Cardiac fibroblast (primary cell): ENCODE measurements at places on chromosomes 6 and 20.

DNA sequence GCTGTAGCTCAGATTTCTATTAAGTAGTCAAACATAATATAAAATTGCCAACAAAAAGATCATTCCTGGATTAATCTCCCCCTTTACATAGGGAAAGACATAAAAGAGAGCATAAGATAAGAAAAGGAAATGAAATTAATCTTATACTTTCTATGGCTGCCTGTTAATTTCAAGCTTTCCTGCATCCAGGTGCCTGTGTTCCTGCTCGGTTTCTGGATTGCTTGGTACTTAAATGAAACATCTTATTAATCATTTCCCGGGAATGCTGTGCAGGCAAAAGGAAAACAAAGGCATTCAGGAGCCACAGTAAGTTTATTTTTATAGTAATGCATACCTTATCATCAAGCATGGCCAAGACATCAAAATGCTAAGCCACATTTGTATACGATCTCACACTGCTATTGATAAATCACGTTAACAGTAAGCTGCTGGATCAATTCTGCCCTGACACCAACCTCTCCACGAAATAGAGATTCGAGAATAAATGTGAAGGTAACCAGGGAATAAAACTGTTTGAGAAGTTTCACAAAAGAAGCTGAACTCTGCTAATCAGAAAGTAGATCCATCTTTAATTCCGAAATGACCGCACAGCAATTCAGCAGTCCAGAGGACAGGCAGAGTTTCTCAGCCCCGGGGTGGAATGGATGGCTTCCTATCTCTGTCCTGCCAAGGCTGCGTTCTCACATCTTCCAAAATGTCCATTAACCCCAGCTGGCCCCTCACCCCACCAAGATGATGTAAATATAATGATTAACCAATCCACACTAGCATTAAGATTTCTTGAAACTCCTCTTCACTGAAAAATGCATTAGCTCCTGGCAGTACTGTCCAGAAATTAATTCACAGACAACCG, 32.6 kb upstream of the APCDD1L start:
- DNase-seq, result no peak

DNA sequence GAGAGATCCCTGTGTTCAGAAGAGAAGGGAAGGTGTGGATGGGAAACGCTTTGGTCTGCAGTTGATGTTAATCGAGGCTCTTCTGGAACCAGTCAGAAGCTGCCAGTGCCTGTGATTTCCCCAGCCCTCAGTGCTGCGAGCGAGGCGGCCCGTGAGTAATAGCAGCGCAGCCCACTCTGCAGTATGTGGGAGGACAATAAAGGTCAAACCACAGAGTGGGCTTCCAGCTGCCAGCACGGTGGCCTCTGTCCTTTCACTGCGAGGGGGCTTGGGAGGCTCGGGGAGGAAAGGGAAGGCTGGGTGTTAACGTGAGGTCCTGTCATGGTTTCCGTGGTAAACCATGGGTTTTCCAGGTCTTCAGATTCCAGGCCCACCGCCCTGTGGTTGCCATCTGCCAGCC, 32.3 kb upstream of the TAGAP start:
- no peak for DNase-seq

DNA sequence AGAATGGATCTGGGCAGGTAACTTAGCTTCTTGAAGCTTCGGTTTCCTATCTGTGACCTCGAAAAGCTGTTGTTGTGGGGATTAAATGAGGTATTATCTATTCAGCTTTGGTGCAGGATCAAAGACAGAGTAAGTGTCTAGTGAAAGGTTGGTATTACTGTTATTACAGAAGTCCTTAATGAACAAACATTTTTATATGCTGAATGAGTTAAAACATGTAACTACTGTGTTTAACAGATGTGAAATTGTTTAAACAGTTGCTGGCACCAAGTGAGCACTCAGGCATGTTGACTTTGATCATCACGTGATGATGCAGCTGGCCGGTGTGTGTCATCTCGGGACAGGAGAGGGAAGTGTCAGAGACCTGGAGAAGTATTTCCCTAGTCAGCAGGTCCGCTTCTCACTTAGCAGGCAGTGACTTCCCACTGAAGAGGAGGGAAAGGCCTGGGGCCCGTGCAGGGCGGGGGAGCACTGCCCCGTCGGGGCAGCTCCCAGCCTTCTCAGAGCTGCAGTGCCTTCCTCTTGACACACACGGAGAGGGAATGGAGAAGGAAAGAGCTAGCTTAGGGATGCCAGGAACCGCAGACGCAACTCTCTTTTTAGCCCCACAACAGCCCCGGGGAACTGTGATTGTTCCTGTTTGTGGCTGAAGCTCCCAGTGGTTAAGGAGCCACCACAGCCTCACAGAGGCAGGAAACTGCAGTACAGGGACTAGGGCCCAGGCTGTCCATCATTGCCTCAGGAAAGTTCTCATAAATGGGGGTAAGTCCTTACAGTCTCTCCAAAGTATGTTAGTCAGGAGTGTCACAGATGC, 18.0 kb downstream of the TUBB2A start:
- DNase-seq, result peak; percentile 77

- DNase-seq, result no peak
These were observed 163.9 kb downstream of the IBTK start for GRCh38 chr6:82083646-82084045.

DNA sequence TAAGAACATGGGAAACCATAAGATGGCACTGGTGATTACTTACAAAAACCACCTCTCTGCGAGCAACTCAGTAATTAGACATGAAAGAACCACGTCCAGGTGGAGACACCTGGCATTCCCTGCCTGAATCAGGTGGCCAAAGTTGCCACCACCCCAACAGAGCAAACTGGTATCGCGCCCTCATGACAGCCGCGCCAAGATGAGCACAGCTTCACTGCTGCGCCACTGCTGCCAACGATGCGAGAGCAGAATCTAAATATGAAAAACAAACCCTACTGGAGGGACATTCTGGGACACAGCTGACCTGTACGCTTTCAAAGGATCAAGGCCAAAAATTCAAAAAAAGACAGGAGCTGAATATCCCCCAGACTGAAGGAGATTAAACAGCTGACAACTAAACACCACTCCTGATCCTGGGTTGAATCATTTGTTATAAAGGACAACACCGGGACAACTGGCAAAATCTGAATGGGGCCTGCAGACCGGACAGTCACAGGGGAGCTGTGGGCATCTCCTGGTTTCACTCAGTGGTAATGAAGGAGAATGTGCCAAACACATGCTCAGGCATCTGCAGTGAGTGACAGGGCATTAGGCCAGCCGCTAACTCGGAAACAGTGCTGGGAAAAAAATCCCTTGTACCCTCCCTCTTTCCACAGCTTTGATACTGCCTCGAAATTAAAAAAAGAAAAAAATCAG, 17.4 kb downstream of the CST7 start:
- DNase-seq, result no peak

DNA sequence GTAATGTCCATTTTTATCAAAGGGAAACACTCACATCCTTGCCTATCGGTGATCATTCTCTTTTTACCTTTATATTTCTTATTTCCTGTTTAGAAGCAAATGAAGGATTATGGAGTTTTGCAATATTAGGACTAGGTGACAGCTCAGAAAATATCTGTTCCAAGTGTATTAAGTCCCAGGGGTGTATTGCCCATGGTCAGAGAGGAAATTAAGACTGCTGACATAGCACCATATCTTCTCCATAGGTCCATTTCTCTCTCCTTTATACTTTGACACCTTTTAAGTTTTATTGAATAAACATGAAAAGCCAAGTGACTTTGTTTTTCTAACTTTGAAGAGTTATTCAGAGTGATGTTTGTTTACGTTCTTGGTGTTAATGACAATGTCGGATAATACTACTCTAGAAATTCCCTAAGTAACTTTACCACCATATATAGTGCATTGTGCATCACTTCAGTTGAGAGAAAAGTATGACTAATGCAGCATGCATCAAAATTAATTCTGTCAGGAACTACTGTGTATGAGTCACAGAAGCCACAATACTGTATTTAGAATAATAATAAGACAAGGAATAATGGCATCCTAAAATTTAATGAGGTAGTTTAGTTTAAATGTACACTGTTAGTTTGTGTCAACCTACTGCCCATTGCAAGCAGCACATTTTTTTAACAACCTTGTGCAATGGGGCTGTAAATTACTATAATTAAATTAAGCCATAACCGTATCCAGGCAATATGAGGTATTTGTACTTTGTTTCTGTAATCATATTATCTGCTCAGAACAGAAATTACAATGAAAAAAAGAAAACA, 474.4 kb upstream of the RNF217 start:
- no peak for DNase-seq

DNA sequence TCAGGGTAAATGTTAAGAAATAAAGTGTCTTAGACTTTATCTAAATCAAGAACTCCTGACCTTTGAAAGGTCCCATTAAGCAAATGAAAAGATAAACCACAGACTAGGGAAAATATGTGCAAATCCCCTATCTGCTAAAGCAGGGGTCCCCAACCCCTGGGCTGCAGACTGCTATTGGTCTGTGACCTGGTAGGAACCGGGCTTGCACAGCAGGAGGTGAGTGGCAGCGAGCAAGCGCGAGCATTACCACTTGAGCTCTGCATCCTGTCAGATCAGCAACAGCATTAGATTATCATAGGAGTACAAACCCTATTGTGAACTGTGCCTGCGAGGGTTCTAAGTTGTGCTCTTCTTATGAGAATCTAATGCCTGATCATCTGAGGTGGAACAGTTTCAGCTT, 42.4 kb downstream of the LCA5 start:
- DNase-seq, result no peak

- DNase-seq, result no peak
These were observed 306.6 kb upstream of the EXOC2 start for GRCh38 chr6:999552-999951.

DNA sequence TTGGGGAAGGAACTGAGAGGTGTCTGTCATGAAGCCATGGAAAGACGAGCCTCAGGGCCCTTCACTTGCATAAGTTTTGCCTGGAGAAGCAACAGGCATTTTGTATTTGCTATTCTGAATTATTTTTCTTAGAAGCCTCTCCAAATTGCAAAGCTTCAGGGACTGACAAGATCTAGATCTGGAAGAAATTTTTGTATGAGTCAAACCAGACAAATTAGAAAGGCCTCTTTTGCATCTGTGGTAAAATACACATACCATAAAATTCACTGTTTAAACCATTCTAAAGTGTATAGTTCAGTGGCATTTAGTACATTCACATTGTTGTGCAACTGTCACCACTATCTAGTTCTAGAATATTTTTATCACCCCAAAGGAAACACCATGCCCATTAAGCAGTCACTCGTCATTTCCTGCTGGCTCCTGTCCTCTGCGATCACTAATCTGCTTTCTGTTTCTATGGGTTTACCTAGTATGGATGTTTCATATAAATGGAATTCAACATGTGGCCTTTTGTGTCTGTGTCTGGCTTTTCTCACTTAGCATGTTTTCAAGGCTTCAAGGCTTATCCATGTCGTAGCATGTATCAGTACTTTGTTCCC, 269.1 kb downstream of the PHF3 start:
- DNase-seq, result peak; percentile 93

GRCh38 chr6:126107475-126108166, 121.3 kb downstream of the TRMT11 start:
- DNase-seq, result peak; percentile 49

DNA sequence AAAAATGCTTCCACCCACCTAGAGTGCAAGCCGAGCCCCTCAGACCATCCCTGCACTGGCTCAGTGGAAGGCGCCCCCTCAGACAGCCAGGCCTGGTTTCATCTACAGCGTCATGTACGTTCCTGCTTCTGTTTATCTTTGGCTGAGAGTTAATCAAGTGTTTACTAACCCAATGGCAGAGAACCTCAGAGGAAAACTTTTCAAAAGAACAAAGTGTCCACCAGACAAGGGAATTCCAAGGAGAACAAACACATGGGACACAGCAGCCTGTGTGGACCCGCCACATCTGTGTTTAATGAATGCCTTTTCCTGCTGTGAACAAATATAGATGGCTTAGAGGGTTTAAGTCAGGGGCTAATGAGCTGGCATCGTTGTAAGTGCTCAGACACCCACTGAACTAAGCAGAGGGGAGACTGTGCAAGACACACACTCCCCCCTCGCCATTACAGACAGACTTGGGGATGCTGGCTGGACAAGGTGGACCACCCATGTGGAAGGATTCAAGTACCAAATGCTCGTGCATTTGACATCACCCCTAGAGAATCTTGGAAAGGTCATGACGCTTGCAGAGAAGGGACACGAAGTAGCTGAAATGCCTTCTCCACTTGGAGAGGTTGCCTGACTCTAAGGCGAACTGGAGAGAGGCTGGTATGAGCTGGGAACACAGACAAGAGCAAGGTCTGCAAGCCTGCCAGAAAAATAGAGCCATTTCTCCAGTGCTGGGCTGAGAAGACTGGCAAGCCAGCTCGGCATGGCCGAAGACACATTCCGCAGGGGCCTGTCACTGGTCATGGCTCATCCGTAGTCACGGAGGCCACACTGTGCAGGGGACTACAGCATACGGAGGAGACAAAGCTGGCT, 53.5 kb upstream of the NXT1 start:
- DNase-seq, result no peak

DNA sequence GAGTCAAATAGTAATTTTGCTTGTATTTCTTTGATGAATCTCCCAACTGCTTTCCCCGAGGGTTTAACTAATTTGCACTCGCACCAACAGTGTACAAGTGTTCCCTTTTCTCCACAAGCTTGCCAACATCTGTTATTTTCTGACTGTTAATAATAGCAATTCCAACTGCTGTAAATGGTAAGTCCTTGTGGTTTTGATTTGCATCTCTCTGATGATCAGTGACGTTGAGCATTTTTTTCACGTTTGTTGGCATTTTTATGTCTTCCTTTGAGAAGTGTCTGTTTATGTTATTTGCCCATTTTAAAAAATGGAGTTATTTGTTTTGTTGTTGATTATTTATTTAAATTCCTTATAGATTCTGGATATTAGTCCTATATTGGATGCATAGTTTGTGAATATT, 399.8 kb upstream of the MAN1A1 start:
- DNase-seq, result no peak

DNA sequence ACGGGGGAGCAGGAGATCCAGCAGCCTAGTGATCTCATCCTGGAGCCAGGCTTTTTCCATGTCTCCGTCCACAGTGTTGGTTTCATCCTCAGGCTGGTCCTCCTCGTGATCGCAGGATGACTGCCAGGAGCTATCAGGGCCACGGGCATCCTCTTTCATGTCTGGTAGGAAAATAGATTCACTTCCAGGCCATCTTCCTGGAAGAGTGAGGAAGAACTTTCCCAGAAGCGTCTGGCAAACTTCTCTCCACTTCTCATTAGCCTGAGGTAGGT, 15.3 kb upstream of the SLC9A8 start:
- DNase-seq, result no peak

DNA sequence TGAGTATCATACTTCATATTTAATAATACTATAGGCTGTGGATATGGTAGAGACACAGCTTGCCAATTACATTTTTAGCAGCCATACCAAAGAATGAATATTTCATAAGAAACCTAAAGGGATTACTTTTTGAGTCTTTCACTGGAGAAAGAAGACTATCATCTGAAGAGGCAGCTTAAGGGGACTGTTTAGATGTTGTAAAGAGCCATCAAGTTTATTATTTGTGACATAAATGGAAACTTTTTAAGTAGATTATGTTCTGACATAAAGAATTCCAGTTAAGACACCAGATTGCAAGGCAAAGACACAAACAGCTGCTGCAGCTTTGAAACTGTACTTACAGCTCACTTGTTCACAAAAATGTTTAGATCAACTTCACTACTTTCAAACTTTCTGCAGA, 429.4 kb downstream of the TFAP2A start:
- DNase-seq, result no peak
